ENCODE measurements at places on chromosomes 16 and 17.
A peak's percentile ranks its signal among the peaks of the same experiment; 100 is the strongest.

DNA sequence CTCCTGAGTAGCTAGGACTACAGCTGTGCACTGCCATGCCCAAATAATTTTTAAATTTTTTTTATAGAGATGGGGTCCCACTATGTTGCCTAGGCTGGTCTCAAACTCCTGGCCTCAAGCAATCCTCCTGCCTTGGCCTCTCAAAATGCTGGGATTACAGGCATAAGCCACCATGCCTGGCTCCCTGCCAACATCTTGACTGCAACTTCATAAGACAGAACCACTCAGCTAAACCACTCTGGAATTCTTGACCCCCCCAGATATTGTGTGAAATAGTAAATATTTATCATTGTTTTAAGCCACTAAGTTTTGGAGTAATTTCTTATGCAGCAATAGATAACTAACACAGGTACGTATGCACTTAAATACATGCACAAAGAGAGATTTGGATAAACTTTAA, 26.0 kb downstream of the DYNLL2 start:
- DNase-seq, result no peak

DNA sequence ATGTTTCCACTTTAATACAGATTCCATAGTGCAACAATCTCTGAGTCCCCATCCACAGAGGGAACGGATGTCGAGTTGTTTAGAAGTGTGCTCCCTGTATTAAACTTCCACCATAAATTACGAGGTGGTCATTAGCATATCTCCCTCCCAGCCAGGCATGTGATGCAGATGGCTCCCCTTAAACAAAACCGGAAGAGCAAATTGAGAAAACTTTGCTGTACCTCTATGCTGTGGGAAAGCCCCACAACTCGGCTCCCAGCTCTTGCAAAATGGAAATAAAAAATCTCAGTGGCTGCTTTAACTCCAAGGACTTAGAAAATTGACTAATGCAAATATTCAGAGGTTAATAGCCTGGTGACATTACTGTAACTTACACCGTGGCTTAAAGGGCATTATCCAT, 290.9 kb downstream of the MAF start:
- DNase-seq, result no peak

DNA sequence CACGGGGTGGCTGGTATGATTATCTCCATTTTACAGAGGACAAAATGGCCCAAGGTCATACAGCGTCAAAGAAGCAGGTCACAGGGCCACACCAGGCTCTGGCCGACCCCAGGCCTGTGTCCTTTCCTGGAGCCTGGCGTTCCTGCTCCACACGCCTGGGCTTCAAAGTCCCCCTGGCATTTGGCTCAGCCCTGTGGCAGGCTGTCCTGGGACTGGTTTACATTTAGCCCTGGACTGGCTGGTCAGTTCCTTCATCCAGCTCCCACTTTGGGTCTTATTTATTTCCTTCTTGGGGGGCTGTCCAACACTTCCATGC, 15.3 kb downstream of the TBX2 start:
- no peak for DNase-seq

DNA sequence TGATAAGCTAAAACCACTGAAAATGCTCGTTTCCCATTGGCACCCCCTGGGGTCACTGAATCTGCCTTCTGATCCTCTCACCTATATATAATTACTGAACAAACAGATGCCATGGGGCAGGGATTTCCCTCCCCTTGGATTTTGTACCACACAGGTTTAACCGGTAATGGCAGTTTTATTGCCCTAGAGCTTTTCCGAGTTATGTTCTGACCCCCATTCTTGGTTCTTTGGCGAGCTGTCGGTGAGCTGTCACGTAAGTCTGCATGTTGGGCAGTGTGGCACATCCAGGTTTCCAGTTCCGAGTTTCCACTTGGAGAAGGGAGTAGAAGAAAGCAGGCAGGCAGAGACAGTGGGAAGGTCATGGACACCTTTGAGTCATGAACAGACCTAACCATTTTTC, 7.1 kb downstream of the TMEM97 start:
- no peak for DNase-seq

DNA sequence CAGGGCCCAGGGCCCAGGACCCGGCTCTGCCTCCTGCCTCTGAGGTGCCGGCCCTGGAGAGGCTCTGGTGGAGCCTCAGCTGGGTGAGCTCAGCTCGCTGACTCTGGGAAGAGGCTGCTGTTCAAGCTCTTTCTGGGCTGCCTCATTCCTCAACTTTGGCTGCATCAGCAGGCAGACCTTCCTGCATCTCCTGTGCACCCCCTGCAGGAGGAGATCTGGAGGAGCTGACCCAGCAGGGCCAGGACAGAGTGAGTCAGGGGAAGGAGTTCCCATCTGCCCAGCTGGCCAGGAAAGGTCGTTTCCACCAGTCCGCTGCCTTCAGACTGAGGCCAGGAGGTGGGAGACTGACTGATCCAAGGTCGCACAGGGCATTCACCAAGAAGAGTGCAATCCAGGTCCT, 10.7 kb downstream of the CRHR1 start:
- no peak for DNase-seq

DNA sequence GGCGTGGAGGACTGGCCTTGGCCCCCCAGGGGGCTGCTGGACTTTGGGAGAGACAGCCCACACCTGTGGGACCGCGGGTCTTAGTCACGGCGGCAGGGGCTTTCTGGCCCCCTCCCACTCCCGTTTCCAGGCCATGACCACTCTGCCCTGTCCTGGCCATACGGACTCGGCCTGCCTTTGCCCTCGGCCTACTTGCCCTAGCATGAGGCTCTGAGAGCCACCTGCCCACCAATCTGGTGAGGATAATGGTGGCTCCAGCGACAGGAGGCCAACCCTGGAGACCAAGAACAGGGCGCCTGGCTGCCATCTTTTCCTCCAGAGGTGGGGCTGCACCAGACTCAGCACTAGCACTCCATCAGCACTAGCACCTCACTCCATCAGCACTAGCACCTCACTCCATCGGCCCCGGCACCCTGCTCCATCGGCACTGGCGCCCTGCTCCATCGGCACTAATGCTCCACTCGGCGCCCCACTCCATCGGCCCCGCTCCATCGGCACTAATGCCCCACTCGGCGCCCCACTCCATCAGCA, 7.0 kb downstream of the ZNF213 start:
- no peak for DNase-seq

GRCh38 chr17:79855331-79856124, 16.3 kb upstream of the CBX4 start:
- DNase-seq, result no peak

DNA sequence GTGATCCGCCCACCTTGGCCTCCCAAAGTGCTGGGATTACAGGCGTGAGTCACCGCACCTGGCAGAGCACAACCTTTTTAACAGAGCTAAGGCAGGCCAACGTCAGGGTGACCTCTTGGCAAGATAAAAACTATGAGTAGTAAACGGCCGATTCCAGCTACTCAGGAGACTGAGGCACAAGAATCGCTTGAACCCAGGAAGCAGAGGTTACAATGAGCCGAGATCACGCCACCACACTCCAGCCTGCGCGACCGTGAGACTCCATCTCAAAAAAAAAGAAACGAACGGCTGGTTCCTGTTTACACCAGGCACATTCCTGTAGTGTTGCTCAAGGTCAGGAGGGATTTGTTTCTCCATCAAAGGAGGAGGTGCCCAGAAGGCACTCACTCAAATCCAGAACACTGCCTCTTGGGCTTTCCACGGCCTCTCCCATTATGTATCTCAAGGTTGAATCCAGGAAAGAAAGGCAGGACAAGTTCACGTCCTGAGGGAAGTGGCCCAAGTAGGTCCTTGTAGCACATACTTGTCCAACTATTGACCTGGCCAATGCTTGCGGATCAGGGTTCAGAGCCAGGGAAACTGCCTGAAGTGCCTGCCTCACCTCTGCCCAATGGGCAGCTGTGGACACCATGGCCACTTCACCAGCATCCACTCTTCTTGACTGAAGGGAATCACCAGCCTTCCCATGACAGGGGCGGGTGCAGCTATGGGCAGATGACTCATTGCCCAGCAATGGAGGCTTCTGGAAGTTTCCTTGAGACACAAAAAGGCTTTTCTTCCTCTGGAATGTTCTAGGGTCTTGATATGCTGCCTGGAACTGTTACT, 13.5 kb downstream of the KNOP1 start:
- no peak for DNase-seq

DNA sequence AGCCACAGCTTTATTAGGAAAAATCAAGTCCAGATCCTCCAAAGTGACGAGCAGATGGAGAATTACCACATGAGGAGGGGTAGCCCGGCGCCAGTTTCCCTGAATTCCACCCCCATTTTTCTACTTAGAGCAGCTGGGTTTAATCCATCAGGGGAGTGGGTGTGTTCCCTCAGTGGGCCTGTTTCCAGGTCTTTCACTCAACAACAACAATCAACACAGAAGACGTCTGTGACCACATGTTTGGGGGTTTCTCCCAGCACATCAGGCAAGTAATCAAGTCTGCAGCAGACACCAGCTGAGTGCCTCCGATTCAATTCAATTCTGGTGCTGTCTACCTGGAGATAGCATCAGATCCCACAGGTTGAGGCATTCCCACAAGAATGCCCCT, 6.8 kb downstream of the SLC6A2 start:
- DNase-seq, result peak; percentile 37

DNA sequence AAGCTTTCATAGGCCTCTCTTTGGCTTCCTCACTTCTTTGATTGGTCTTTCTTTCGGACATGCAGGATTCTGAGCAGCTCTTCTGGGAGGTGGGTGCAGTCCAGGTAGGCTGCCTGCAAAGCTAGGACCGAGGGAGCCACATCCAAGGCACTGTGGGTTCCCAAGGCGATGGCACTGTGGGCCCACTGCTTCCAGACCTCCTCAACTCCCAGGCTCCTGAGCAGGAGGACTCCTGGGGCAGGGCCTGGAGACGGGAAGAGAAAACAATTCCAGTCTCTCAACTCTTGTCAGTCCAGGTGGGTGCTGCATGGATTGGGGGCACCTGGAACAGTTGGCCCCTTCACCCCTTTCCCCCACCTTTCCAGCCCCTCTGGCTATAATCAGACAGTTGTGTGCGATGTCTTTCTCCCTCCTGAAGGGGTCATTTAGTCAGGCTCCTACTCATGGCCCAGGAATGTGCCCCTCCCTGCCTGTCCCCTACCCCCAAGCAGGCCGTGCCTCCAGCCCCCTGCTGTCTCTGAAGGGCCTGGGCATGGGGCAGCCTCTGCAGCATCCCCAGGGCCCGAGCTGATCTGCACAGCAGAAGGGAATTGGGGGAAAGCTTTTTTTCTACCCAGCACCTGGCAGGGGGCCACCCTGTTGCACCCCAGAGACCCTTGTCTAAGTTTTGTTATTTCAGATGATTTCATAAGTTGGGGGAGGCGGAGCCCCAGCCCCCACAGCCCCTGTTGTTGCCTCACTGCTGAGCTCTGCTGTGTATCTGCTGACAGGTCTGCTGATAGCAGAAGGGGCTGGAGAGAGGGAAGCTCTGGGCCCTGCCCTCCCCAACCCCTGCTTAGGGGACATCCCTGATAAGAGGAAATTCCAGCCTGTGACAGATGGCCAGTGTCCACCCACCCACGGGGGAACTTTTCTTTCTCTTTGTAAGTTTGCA, 330.3 kb downstream of the SEC14L1 start:
- DNase-seq, result no peak

- DNase-seq, result no peak
Observed at GRCh38 chr16:22075043-22075757, 17.1 kb upstream of the VWA3A start.

DNA sequence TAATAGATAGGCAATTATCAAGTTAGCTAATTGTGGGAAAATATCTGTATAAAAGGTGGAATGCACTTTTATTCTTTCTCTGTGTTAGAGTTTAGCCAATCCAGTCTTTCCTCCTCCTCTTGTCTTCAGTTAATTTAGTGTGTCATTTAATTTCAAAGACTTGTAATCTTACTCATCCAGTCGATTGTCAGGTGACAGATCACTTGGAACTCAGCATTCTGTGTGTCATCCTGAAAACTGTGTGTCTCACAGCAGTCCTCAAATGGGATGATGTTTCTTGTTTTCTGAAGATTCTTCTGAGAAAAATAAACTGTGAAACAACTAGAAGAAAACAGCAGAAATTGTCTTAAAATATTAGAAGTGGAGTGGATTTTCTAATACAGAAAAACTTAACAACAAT, 290 bp upstream of the KRTAP4-1 start:
- no peak for DNase-seq

DNA sequence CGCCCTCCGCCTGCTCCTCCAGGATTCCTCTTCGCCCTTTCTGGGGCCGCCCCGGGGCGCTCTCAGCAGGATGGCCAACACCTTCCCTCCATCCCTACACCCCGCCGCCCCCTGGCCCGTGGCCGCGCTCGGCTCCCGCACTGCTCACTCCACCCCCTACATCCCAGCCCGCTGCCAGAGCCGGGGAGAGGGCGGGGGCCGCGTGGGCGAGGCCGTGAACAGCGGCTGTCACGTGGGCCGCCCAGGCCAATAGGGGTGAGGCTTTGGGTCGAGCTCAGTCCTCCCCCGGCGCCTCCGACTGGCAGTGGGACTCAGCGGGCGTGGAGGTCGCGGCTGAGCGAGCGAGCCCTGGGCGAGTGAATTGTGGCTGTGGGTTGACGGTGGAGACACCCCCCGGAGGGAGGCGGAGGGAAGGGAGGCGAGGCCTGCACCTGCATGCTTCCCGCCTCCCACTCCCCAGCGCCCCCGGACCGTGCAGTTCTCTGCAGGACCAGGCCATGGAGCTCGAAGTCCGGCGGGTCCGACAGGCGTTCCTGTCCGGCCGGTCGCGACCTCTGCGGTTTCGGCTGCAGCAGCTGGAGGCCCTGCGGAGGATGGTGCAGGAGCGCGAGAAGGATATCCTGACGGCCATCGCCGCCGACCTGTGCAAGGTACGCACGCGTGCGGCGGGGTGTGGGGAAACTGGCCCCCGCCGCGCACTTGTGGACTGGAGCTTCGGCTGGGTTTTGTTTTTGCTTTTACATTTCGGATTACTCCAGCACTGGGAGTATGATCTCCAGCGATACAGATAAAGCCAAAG, at the start of gene ALDH3A2:
TSS of gene ALDH3A2 (plus strand) at position 277 of the 799 bp plus-strand sequence. CDS start at position 498, 221 bp downstream.
- DNase-seq, result peak; percentile 98

GRCh38 chr16:4138713-4139112, 22.5 kb upstream of the ADCY9 start:
- no peak for DNase-seq

DNA sequence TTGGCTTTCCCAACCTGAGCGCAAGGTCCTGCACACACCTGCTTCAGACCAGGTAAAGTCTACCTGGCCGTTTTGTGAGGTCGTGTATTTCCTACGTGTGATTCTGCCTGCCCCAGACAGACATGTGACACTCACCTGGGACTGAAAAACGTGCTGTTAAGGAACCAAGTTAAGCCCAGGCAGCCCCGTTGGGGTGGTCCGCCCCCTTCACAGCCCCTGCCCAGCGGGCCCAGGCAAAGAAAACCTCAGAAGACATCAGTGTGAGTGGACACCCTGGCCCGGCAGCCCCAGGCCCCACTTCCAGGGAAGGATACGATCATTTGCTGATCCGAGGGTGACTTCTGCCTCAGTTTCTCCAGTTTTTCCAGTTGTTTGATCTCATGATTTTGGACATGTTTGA, 4.7 kb downstream of the CIBAR2 start:
- no peak for DNase-seq

Measured in right kidney (tissue), 9 donors.